COR-L47 (cell line): ENCODE measurements at places on chromosomes 1 and 21.

- DNase-seq: peak; percentile 77
Measured at GRCh38 chr1:232704694-232705680, 75.1 kb upstream of the SIPA1L2 start.

DNA sequence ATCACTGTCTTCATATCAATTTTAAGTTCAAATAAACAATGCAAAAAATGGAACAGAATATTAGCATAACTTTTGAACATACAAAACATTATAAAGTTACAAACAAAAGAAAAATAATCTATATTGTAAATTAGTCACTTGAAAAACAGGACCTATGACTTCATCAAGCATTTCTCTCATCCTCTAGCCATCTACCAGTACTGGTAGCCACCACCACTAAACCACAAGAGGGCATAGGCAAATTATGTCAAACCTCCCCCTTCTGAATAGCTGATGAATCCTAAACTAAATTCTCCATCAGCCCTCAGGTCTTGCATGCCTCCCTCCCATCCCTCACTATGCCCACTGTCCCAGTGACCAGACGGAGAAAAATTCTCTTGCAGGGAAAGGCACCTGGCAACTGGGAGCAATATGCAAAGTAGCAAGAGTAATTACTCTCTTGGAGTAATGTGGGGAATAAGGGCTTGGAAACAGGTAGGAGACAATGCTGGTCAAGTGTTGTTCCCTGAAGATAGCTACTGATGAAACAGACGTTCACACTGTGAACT is 37.1 kb downstream of the SSX2IP start:
- DNase-seq: no peak

DNA sequence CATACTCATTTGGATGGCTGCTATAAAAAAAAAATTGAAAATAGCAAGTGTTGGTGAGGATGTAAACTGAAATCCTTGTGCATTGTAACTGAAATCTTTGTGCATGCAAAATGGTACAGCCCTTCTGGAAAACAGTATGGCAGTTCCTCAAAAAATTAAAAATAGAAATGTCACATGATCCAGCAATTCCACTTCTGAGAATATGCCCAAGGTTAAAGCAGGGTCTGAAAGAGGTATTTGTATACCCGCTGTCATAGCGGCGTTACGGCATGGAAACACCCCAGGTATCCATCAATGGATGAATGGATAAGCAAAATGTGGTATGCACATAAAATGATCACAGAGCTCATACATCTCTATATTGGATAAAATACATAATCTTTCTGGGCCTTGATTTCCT is 116.7 kb downstream of the RUSC1 start:
- no peak for DNase-seq

GRCh38 chr1:209382231-209383100 is 201.0 kb upstream of the CAMK1G start:
- DNase-seq: peak; percentile 54

GRCh38 chr1:153842006-153842471 is 66.8 kb downstream of the SLC27A3 start:
- DNase-seq: no peak

GRCh38 chr1:227357171-227357926 is 39.1 kb upstream of the CDC42BPA start:
- DNase-seq: no peak

DNA sequence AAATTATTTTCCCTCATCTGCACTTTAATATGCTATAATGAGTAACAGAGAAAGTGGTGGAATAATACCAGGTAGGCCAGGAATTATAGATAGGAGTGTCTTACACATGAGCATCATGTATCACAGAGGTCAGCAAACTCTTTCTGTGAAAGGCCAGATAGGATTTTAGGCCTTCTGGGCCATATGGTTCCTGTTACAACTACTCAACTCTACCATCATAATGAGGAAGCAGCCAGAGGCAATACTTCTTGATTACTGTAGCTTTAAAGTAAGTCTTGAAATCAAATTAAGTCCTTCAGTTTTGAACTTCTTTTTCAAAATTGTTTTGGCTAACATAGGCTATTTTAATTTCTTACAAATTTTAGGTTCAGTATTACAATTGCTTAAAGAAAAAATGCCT is 32.1 kb upstream of the IGSF3 start:
- DNase-seq: no peak

DNA sequence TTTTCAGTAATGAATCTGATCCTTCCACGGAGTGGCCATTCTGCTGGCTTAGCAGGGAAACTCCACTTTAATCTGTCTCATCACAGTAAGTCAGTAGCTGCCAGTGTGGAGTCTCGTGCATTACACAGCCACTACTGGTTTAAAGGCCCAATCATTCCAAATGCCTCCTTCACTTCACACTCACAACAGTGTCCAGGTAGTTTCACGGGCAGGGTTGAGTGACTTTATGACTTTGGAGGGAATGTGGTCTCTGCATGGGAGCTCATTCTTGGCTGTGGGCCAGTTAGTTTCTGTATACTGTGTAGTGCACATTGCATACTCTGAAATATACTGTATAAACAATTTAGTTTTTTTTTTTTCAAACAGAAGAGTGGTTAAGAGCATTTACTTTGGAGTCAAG is 34.6 kb upstream of the C1orf87 start:
- DNase-seq: peak; percentile 15

- DNase-seq: no peak
Measured at GRCh38 chr1:89104147-89104546, 21.8 kb downstream of the GBP2 start.

DNA sequence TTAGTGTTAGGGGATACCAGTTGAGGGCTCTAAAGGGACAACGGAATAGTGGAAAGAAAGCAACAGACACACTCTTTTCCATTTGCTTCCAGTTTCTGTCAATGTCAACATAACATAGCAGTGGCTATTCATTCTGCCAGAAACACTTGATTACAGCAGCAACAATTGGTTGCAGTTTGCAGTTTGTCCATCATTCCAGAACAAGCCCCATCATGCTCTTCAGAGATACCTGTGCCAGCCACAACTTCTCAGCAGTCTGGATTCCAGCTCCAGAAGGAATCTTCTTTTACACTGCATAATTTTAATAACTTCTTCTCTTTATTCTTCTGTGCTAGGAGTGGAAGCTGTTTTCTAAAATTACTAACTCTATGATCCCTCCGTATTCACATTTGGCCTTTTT is 1521.4 kb downstream of the PLA2G4A start:
- DNase-seq: no peak

DNA sequence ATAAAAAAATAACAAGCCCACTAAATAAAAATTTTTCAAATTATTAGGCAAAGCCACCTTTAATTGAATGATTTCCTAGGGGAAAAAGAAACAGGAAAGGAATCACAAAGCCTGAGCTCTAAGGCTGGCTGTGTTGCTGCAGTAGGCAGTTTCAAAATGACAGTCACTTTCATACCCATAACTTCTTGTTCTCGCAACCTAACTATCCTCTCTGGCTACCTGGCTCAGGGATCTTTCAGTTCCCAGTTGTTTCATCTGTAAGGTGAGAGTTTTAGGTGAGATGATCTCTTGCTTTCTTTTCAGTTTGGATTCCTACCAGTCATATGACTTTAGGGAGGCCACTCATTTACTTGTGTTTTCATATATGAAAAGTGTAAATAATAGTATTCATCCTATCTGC is 226.1 kb downstream of the ASTN1 start:
- no peak for DNase-seq

- peak; percentile 61 for DNase-seq
Measured at GRCh38 chr1:163071405-163072255, 2.5 kb downstream of the RGS4 start.

DNA sequence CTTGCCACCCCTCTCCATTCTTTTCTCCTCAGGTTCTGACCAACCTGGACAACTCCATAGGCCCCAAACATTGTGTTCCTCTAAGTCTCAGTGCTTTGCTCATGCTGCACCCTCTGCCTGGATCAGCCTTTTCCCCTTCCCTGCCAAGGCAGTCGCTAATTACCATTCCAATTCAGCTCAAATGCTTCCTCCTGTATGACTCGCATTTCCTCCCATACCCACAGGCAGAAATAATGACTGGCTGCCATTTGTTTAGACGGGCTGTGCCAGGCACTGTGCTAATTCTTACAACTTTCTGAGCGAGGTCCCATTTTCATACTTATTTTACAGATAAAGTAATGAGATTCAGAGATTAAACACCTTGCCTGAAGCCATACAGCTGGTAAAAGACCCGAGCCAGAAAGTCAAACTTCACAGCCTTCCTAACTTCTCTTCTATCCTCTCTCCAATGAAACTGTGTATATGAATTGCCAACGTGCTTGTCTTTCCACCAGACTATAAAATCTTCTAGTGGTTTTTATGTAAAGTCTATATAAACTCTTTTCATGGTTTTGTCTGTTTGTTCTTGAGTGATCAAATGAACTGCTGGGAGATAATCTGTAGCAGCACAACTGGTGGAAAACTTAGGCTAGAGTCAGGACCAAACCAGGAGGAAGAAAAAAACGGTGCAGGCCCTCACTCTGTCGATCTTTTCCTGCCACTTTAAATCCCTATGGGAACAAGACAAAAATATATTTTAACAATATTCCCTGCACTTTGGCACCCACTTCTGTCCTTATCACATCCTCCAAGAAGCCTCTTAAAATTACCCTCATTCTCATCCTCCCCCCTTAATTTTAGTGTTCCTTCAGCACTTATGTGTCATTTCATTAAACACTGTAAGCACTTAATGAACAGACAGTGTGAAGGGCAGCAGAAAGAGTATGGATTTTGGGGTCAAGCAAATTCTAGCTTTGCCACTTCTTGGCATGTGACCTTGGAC is 33.7 kb downstream of the RAB3B start:
- peak; percentile 52 for DNase-seq

GRCh38 chr1:228687587-228687986 is 47.7 kb upstream of the RHOU start:
- no peak for DNase-seq

GRCh38 chr1:160626509-160627342 is 20.1 kb downstream of the SLAMF1 start:
- DNase-seq: no peak

DNA sequence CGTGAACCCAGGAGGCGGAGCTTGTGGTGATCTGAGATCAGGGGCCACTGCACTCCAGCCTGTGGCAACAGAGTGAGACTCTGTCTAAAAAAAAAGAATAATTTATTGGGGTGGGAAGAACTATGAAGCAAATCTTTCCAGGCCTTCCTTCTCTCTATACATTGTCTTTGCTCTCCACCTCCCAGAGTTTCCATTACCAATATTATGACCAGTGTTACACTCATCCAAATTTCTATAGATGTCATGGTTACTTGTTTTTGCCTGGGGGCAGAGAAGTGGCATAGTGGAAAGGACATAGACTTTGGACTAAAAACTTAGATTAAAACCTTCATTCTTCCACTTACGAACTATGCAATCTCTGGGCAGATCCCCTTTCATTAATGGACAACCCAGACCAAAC is 10.1 kb downstream of the FASLG start:
- no peak for DNase-seq

GRCh38 chr1:210222340-210223006 is 10.1 kb upstream of the SERTAD4 start:
- DNase-seq: no peak

DNA sequence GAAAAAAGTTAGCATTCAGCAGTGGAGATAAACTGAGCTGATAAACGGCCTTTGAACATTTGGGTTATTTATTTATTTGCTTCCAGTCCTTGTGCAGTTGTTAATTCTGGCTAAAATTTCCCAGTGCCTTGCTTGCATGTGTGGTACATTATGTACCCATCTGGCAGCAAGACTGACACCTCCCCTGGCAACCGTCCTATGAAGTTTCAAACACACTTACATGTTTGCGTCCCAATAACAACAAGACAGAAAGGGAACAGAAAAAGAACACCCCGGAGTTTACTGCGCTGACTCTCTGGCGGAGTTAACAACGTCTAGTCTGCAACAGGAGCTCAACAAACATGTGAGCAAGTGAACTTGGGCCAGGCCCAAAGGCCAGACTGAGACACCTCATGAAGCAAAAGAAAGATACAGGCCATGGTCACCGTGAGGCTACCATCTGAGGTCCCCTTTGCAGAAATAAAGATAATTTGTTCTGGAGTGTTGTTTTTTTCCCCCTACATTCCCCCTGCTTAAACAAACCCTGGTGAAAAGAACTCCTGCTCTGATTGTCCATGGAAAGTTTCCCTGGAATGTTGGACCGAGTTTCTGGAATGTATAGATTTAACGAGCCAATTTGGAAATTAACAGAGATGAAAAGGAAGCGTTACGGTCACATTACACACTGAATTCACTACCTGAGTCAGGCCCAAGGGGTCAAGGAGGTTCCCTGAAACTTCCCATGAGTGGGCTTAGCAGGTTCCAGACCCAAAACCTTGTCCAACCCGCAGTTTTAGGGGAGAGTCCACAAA is 33.4 kb downstream of the TRABD2B start:
- no peak for DNase-seq

DNA sequence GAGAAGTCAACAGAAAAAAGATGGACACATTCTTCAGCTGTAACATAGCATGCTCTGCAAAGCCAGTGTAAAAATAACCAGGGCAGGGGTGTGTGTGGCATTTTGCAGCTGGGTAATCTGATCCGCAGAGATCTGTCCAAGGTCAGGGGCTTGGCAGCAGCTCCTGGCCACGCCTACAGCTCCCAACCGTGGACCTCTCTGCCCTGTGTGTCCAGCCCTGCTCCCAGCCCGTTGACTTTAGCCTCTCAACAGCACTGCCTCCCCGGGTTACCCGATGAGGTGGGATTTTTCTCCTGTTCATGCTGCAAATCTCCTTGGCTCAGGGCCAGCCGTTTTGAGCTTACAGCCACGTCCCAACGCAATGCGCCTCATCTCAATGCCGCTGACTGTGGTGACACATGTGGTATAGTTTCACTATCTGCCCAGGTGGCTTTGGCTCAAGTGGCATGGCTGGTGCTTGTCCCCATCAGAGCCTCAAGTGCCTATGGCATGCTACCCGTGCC is 68.1 kb downstream of the VWA5B1 start:
- DNase-seq: peak; percentile 60

DNA sequence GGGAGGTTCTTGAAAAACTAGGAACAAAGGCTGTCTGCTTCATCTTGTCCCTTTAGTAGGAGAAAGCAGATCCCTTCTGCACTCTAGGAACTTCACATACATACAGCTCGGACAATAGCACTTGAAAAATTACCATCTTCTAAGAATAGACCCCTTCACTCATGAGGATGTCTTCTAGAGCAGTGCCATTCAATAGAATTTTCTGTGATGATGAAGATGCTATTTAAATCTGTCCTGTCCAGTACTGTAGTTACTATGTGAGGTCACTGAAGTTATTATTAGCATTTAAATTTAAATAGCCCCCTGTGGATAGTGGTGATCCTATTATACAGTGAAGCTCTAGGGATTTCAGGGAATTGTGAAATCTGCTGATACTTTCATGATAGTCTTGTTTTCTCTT is 46.4 kb upstream of the RAB3GAP2 start:
- DNase-seq: no peak

- no peak for DNase-seq
Measured at GRCh38 chr1:16302709-16303627, 49.3 kb downstream of the FBXO42 start.
